Astrocyte (in vitro differentiated cells and primary cell): ENCODE measurements at places on chromosomes 2 and 18. TPM values are rescaled to one million over a fixed set of nuclear protein-coding genes. Genes with fewer than 3 reads are reported as not detected.

DNA sequence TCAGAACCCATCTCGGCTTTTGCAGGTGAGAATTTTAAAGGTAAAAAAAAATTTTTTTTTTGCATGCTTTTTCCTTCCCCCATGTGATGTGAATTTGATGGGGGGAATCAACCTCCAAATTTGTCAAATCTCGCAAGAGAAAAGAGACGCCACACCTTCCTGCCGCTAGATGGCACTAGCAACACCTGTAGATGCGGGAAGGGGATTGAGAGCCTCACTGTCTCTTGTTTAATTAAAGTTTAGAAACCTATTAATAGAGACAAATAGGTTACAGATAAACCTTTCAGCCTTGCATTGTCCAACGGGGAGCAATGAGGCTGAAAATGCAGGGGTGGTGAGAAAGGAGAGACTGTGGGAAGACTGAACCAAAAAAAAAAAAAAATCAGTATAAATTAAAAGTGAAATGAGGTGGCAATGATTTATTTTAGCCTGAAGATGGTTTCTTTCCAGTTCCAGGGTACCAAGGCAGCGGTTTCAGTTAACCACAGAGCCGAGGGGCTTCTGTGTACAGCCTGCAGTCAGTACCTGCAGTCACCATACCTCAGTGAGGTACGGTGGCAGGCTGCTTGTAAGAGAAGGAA, 84.6 kb downstream of the NRP2 start:
- H3K36me3 ChIP-seq = peaks cover 18% of the 10 kb centered on the region
- H3K4me1 ChIP-seq = peaks cover 46% of the 10 kb centered on the region
- DNase-seq = peak; percentile 42
- peak overlapping the region; percentile 6 for H3K27ac ChIP-seq

CNTNAP5 gene
- 0.30 TPM in 1 of 2 replicates, not detected in the other for total RNA-seq

DNA sequence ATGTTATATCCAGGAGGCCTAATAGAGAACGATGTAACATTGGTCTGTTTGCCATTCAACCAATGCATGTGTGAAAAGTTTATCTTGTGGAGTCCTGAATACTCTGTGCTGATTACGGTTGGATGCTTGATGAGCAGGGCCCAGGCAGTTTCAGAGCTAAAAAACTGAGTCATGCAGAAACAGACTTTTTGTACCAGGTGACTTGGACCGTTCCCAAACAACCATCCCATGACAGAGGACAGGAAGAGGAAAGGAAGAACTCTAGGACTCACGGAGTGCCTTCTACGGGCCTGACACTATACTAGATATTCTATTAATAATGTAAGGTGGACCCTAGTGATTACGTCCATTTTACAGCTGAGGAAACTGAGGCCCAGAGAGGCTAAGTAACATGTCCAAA, 142.1 kb downstream of the ARHGAP28 start:
- H3K4me1 ChIP-seq = no peaks in the 10 kb centered on the region
- no peak for DNase-seq
- no peak overlapping the region for H3K4me3 ChIP-seq
- no peaks in the 10 kb centered on the region for H3K36me3 ChIP-seq
- H3K27me3 ChIP-seq = no peaks in the 10 kb centered on the region

DNA sequence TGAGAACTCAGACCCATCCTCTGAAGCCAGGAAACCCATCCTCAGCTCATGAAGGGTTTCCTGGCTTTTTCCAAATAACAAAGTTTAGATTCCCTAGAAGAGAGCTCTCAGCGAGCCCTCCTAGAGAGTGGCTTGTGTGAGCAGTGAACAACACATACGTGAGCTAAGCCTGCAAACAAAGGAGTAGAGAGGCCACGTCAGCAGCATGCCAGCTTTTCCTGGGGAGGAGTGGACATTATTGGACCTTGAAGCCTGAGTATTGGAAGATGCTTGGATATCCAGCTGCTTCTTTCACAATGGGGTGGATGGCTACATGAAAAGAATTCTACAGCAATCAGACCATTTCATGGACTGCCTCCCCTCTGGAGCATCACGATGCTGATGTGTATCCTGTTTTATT, 21.1 kb downstream of the KIF5C start:
- DNase-seq = no peak
- no peaks in the 10 kb centered on the region for H3K27me3 ChIP-seq
- H3K4me1 ChIP-seq = no peaks in the 10 kb centered on the region
- H3K4me3 ChIP-seq = no peak overlapping the region
- no peak overlapping the region for H3K27ac ChIP-seq

TP53I3 gene
- total RNA-seq = 83.6 and 93.2 TPM in 2 replicates

- H3K27me3 ChIP-seq = peaks cover 4% of the 10 kb centered on the region
- no peak overlapping the region for H3K27ac ChIP-seq
- DNase-seq = no peak
- no peaks in the 10 kb centered on the region for H3K4me1 ChIP-seq
These were observed 149.8 kb downstream of the FAM210A start for GRCh38 chr18:13576598-13576997.

GRCh38 chr2:30363406-30363805, 83.6 kb upstream of the LCLAT1 start:
- H3K4me3 ChIP-seq = no peak overlapping the region
- H3K4me1 ChIP-seq = peaks cover 51% of the 10 kb centered on the region
- no peaks in the 10 kb centered on the region for H3K27me3 ChIP-seq
- H3K36me3 ChIP-seq = no peaks in the 10 kb centered on the region

DNA sequence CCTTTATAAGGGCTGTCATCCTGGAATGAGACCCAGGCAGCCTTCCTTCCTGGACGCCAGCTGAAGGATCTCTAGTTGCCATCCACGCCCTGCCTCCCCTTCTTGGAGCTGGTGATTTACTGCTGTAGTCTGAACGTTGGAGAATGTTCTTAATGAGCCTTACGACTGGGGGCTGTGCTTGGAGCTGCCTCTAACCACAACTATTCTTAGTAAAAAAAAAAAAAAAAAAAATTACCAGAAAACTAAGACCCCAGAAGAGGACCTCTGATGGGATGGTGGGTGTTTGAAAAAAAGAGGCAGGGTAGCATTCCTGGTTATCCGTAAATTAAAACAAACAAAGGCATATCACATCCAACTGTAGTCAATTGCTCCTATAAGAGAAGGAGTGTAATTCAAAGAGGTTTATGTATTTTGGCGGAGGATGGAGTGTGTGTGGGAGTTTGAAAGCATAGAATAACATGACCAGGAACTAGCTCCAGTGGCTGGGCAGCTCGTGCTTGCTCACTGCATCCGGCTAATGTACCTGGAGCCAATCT, 105.4 kb downstream of the QPCT start:
- DNase-seq = peak; percentile 89
- H3K4me1 ChIP-seq = peaks cover 7% of the 10 kb centered on the region
- no peak overlapping the region for H3K27ac ChIP-seq
- H3K36me3 ChIP-seq = no peaks in the 10 kb centered on the region
- H3K4me3 ChIP-seq = no peak overlapping the region

FAM237A gene
- not detected in 2 replicates for total RNA-seq

CHN1 gene
- 23.9 and 28.8 TPM in 2 replicates for total RNA-seq

GRCh38 chr2:217911283-217912097, 91.3 kb downstream of the TNS1 start:
- no peak overlapping the region for H3K4me3 ChIP-seq
- no peak for DNase-seq
- peaks cover 18% of the 10 kb centered on the region for H3K36me3 ChIP-seq

- H3K27ac ChIP-seq = peak overlapping the region; percentile 7
- H3K4me1 ChIP-seq = peaks cover 11% of the 10 kb centered on the region
- DNase-seq = peak; percentile 95
- H3K4me3 ChIP-seq = no peak overlapping the region
- no peaks in the 10 kb centered on the region for H3K27me3 ChIP-seq
These were observed 69.6 kb downstream of the COL5A2 start for GRCh38 chr2:189109921-189110397.

GRCh38 chr18:1308686-1309085, 404.0 kb downstream of the ADCYAP1 start:
- no peak for DNase-seq
- H3K27ac ChIP-seq = no peak overlapping the region
- H3K4me3 ChIP-seq = no peak overlapping the region
- H3K27me3 ChIP-seq = no peaks in the 10 kb centered on the region
- no peaks in the 10 kb centered on the region for H3K4me1 ChIP-seq
- H3K36me3 ChIP-seq = no peaks in the 10 kb centered on the region

DNA sequence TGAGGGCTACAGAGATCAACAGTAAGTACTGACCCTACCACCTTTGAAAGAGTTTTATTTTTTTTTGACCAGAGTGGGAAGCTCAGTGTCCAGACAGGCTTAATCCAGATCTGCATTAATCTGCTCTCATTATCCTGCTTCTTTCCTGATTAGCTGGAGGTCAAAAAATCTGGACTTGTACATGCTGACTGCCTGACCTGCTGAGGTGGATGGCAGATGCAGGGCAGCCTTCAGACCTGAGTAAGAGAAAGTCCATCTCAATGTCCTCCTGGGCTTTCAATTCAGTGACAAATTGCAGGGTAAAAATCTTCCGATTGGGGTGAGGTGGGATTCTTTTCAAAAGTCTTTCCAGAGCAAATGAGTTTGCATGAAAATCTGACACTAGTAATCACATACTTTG, 998.8 kb upstream of the PIK3C3 start:
- H3K4me3 ChIP-seq = no peak overlapping the region
- H3K27ac ChIP-seq = no peak overlapping the region

SERPINB10 gene
- not detected in 2 replicates for total RNA-seq

DNA sequence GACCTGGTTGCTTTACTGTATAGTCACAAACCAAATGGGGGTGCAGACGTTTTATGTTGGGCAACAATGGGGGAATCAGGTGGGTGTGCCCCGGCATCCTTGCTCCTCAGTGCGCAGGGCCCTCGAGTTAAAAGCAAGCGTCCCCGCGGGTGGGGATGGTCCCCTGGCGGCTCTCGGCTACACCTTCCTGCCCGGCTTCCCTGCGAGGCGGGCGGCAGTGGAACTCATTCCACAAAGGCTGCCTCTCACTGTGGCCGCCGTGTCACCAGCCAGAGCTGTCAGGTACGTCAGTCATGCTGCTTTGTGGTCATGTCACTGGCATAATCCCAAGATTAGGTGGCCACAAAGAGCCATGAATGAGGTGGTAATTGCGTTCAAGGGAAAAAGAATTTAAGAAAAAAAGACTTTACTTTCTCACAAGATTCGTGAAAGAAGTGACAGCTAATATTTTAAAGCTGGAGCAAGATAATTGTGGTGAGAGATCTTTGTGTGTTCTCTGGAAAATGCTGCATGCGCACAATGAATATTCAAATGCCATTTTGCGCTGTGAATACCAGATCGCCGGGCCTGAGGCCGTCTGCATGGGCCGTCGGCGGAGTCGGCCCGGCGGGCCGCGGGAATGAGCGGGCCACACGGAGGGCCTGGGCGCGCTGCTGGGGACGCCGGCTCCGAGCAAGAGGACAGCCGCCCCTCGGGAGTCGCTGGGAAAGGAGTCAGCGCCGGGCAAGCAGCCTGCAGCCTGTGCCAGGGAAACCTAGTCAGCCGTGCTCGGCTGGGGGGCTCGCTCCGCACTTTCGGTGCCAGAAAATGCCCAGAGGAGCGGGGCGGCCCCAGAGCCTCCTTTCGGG, 82.3 kb upstream of the LDLRAD4 start:
- H3K36me3 ChIP-seq = no peaks in the 10 kb centered on the region
- DNase-seq = peak; percentile 31
- peaks cover 3% of the 10 kb centered on the region for H3K27me3 ChIP-seq

DNA sequence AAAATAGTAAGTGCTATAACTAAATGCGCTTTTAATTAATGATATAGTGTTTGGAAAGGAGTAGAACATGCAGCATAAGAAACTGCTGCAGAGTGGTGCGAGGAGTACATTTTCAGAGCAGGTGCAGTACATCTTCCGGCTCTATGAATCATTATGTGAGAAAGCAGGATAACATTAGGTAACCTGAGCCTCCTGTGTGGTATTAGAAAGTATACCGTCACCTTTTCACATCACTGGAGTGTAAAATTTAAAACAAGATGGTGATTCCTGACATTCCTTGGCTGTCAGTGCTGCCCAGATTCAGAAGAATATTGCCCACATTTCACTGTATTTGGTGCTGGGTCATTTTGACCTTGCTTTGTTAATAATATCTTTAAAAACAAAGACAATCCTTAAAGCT, 7.8 kb upstream of the DYNC2LI1 start:
- no peaks in the 10 kb centered on the region for H3K4me1 ChIP-seq
- H3K27ac ChIP-seq = no peak overlapping the region
- no peak for DNase-seq

GRCh38 chr18:58525928-58526424, 102.9 kb downstream of the ALPK2 start:
- no peak for DNase-seq
- peaks cover 8% of the 10 kb centered on the region for H3K4me1 ChIP-seq
- no peak overlapping the region for H3K4me3 ChIP-seq
- H3K27me3 ChIP-seq = no peaks in the 10 kb centered on the region

GALR1 gene
- total RNA-seq = not detected in 2 replicates

GRCh38 chr18:7877609-7878008, 310.5 kb downstream of the PTPRM start:
- H3K27me3 ChIP-seq = no peaks in the 10 kb centered on the region
- no peak for DNase-seq
- peaks cover 4% of the 10 kb centered on the region for H3K4me1 ChIP-seq
- no peak overlapping the region for H3K27ac ChIP-seq

GRCh38 chr2:184336688-184337087, 261.6 kb upstream of the ZNF804A start:
- H3K4me1 ChIP-seq = peaks cover 3% of the 10 kb centered on the region
- no peak overlapping the region for H3K4me3 ChIP-seq
- H3K36me3 ChIP-seq = no peaks in the 10 kb centered on the region
- no peak overlapping the region for H3K27ac ChIP-seq
- no peaks in the 10 kb centered on the region for H3K27me3 ChIP-seq
- peak; percentile 42 for DNase-seq

DNA sequence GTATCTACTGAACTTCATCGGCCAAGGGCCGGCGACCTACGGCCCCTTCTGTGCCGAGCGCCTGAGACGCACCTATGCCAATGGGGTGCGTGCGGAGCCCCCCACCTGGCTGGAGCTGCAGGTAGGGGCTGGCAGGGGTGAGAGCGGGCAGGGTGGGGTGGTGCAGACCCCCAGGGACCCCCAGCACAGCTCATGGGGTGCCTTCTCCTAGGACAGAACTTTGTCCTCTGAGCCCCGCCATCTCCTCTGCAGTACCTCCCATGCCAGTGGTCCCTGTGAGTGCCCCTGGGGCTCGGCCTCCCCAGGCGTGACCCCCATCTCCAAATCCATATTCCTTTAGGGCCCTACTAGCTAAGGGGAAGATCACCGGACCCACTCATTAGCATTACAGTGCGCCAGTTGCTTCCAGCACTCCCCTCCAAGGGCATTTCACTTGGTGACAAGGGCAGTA, 23.9 kb upstream of the GPR17 start:
- no peak overlapping the region for H3K27ac ChIP-seq
- no peaks in the 10 kb centered on the region for H3K27me3 ChIP-seq

PROM2 gene
- 0.93 and 1.2 TPM in 2 replicates for total RNA-seq
